A549 treated with DMSO at 1 μM for 4 hours (cell line): ENCODE measurements at places on chromosomes 5 and 9. TPM values are rescaled to one million over a fixed set of nuclear protein-coding genes. Genes with fewer than 3 reads are reported as not detected.

TLX3 gene
- total RNA-seq = not detected in 5 replicates

YTHDC2 gene
- total RNA-seq = 7.4 to 9.5 TPM (median 8.7 TPM) in 5 replicates

FABP6 gene
- 0.57 to 1.0 TPM (median 0.85 TPM) in 5 replicates for total RNA-seq

IL3 gene
- not detected in 5 replicates for total RNA-seq

MRPL36 gene
- total RNA-seq = 94.7 to 117 TPM (median 114 TPM) in 5 replicates

CTXN3 gene
- total RNA-seq = not detected in 5 replicates

CHSY3 gene
- total RNA-seq = 0.03 to 0.10 TPM (median 0.07 TPM) in 5 replicates

SPATA31A3 gene
- not detected in 5 replicates for total RNA-seq

CTSV gene
- total RNA-seq = 12.4 to 15.1 TPM (median 13.3 TPM) in 5 replicates

ADGRD2 gene
- total RNA-seq = not detected in 5 replicates

DPYSL3 gene
- 17.5 to 21.1 TPM (median 17.5 TPM) in 5 replicates for total RNA-seq

CDH18 gene
- total RNA-seq = not detected in 5 replicates

TRPM3 gene
- total RNA-seq = not detected in 5 replicates

PCDHGA11 gene
- total RNA-seq = not detected in 5 replicates

RBM27 gene
- total RNA-seq = 12.7 to 16.8 TPM (median 14.9 TPM) in 5 replicates

FAM120AOS gene
- total RNA-seq = 43.3 to 53.0 TPM (median 50.7 TPM) in 5 replicates

PCDHA6 gene
- 0.08 to 0.10 TPM (median 0.09 TPM) in 3 of 5 replicates, not detected in the others for total RNA-seq

SLC35A4 gene
- total RNA-seq = 78.4 to 87.3 TPM (median 80.6 TPM) in 5 replicates

GRXCR2 gene
- total RNA-seq = not detected in 5 replicates

MUSK gene
- not detected in 5 replicates for total RNA-seq

HSPB3 gene
- total RNA-seq = not detected in 5 replicates

SOWAHA gene
- total RNA-seq = 0.06 to 0.21 TPM (median 0.14 TPM) in 5 replicates

NR5A1 gene
- total RNA-seq = 0.05 to 0.10 TPM (median 0.07 TPM) in 5 replicates

CDH9 gene
- total RNA-seq = not detected in 5 replicates

MLANA gene
- total RNA-seq = not detected in 5 replicates

LMAN2 gene
- 172 to 250 TPM (median 197 TPM) in 5 replicates for total RNA-seq
